Stimulated activated CD4-positive, alpha-beta T cell treated with anti-CD3 and anti-CD28 coated beads, Interleukin-4, amount 100 ng/mL, for 4 hours (primary cell): ENCODE measurements at places on chromosomes 3 and 15.

DNA sequence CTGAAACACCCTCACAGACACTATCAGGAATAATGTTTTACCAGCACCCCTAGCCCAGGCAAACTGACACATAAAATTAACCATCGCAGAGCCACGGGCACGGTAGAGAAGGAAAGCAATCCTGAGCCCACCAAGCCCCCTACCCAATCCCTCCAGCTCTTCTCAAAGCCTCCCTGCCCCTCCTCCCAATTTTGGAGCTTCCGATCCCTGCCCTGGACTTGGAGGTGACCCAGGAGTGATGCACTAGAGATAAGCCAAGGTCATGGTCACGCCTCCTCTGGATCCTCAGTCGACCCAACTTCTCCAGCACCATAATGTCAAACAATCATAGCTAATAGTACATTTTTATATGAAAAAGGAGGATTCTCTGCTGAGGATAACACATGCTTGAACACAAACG lies 188.7 kb upstream of the NSMCE3 start:
- DNase-seq = no peak

DNA sequence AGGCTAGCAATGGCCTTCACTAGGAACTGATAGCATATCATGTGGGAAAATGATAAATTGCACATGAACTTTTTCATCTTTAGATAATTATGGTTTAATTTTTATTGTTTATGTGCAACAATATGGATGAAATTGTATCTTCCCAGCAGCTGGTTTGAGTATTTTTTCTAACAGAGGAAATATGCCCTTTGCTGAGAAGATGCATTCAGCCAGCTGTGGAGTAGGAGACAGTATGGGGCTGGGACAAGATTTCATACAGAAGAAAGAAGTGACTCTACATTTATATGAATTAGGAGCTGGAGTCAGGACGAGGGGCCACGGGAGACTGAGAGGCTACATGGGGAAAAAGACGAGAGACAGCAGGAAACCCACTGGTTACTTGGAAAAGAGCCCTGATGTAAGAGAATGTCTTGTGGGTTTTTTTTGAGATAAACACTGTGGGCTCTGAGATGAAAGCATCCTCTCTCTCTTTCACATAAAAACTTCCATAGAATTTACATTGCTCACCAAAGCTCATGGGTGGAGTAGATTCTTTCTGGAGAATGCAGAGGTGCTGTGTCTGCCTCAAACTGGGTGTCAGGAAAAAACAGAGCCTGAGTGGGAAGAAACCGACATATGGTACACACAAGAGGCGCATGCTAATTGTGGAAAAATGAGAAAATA lies 115.2 kb upstream of the PDZRN3 start:
- DNase-seq = no peak

GRCh38 chr3:23968463-23969184 lies 23.5 kb downstream of the NR1D2 start:
- DNase-seq = no peak

- DNase-seq = no peak
Measured at GRCh38 chr3:138327831-138328230, 1.8 kb downstream of the NME9 start.

DNA sequence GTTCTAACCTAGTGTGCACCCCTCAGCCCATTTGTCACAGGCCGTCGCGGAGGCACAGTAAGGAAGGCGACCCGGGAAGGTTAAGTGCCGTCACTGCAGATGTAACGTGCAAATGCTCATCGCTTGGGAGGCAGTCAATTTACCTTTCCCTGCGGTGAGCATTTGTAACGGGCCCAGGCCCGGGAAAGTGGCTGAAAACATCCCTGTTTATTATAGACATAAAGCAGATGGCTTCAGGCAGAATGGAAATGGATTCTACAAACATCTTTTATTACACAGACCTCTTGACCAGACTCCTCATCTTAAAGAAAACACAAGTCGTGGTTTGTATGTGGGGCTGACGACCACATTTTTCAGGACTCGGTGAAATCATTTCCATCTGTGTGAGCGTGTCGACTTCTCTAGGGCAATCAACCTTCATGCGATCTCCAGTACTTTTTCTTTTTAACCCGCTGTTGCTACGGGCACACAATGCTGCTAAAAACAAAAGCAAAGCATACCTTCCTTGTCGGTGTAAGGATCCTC lies 43.6 kb downstream of the NMNAT3 start:
- DNase-seq = no peak

DNA sequence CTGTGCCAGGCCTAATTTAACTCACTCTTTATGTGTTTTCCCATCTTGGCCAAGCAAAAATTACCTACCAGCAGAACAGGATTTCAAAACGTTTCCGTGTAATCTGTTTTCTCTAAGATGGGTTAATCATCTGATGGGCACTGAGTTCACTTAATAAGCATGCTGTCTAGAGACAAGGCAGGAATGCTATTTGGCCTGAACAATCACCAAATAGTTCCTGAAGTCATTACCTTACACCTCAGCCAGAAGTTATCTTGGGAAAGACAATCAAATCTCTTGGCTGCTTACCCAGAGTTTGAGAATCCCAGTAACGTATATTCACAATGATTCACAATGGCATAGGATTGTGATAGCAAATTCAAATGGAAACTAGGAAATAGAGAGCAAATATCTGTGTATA lies 779.1 kb downstream of the CADM2 start:
- DNase-seq = no peak

DNA sequence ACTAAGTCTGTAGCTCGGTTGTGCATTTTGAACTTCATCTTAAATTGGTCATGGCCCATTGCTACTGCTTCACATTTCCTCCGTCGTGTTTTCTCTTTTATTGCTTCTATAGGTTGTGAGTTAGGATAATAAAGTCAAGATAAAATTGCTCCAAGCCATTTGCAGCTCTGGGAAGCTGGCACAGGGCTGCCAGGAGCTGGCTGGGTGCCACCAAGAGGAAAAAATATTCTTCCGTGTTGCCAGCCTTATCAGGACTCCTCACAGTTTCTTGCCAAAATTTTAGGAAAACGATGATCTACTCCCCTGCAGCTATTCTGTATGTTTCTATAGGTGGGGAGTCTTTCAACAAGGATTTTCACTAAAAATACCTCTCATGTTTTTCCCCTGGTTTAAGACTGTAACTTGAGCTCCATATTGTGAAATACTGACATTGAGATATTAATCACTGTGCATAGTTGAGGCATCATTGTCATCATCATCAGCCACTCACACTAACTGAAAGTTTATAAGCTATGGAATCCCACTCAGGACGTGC lies 55.4 kb upstream of the PIAS1 start:
- DNase-seq = no peak

- DNase-seq = no peak
Measured at GRCh38 chr15:85588677-85589076, 206.0 kb downstream of the KLHL25 start.

- DNase-seq = peak; percentile 16
Measured at GRCh38 chr15:74906067-74906449, 593 bp downstream of the FAM219B start.

DNA sequence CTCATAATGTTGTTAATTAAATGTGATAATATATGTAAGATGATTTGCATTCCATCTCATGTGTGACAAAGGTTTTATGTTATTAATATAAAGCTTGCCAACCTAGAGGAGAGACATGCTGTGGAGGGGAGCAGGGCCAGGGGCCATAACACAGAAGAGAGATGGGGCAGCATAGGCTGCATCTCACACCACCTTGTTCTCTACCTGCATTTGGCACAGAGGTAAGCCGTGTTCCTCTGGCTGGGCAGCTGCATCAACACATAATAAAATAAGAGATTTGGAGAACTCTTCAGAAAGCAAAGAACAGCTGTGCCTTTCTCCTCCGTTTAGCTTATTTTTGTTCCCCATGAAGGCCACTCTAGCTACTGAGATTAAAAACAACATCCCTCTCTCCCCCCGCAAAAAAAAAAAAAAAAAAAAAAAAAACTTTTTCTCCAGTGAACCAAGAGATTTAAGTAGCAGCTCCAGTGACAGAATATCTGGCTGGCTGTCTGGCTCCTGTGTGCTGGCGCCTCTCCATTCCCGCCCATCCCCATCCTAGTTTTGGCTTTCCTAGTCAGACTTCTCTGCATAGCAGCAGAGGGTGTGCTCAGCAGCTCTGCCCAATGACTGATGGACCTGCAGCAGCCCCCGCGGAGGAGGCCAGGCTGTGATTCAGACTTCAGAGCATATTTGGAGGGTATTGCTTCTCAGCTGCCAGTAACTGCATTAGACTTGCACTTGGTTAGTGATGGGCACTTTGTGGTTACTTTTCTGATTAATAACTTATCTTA lies 52.2 kb upstream of the STXBP5L start:
- DNase-seq = no peak

- no peak for DNase-seq
Measured at GRCh38 chr15:65062726-65063125, 5.1 kb downstream of the RASL12 start.

DNA sequence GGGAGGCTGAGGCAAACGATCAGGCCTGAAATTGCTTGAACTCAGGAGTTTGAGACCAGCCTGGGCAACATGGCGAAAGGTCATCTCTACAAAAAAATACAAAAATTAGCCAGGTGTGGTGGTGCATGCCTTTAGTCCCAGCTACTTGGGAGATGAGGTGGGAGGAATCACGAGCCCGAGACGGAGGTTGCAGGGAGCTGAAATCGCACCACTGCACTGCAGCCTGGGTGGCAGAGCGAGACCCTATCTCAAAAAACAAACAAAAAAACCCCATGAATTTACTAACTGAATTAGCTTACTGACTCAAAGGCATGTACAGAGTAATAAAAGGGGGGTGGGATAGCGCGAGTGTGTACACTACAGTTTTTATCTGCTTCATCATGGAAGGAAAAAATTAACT lies 19.3 kb downstream of the ARF4 start:
- no peak for DNase-seq

- DNase-seq = no peak
Measured at GRCh38 chr3:50470658-50471057, 32.8 kb downstream of the CACNA2D2 start.

DNA sequence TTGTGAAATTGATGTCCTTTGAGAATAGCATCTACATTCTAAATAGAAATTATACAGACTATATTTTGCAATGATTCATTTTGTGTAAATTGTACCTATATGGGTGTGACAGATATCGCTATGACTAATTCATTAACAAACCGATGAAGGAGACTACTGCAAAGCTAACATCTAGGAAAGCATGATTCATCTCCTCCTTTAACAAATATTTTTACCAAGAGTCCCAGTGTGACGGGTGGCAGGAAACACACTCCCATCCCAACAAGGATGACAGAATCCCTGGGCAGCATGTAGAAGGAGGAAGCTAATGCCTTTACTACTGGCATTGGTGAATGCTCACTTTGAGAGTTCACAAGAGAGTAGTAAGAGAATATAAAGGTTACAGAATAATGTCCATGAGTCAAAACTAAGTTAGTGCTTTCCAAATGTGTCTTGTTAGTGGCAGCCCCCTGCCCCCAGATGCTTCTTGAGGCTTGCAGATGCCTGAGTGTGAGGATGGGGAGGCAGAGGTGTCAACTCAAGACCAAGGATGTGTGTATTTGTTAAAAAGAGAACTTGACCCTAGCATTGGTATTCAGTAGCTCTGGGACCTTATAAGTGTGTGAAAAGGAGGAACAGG lies 180.6 kb downstream of the FMN1 start:
- no peak for DNase-seq

- no peak for DNase-seq
Measured at GRCh38 chr3:89628856-89629670, 521.6 kb downstream of the EPHA3 start.

DNA sequence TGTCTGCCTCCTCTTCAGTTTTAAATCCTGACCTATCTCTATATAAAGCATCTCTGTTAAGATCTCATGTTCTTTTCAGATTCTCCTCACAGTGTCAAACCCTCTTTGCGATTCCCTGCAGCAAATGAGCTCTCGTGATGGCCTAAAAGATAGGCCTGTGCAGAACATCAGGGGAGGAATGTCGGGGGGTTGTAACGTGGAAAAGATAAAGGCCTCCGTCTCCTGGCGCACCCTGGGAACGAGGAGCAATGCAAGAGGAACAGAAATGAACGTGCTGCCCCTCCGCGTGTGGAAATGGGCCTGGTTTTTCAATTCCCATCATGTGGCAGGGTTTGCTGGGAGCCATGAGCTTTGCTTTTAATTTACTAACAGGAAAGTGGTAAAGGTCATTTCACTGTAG lies 285.0 kb upstream of the TPM1 start:
- no peak for DNase-seq

DNA sequence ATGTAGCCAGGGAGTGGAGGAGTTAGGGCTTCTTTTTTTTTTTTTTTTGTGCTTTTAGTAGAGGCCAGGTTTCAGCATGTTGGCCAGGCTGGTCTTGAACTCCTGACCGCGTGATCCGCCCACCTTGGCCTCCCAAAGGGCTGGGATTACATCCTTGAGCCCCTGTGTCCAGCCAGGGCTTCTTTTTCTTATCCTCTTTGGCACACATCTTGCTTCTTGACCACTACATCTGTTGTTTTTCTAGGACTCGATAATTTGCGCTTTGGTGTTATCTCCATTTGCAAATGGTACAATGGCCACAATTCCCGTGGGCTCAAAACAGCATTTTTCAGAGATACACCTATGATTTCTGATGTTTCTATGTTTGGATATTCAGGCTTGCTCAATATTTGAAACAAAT lies 4.2 kb downstream of the SKIL start:
- no peak for DNase-seq

DNA sequence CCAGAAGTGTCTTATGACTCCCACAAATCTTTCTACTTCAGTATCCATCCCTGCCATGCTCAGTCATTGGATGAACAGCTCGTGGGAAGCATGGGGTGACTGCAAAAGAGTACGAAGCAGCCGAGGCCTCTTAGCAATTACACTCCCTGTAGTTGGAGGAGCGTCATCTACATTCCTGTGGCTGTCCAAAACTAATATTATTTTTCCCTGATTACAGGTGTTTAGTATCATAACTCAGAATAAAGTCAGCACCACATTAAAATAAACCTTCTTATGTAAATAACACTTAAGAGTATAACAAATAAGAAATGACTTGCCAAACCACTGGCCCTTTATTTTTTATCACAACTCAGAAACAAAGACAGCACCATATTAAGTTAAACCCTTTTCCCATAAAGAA lies 141.5 kb downstream of the PLOD2 start:
- DNase-seq = no peak

GRCh38 chr3:142693136-142693853 lies 30.5 kb upstream of the TRPC1 start:
- no peak for DNase-seq

DNA sequence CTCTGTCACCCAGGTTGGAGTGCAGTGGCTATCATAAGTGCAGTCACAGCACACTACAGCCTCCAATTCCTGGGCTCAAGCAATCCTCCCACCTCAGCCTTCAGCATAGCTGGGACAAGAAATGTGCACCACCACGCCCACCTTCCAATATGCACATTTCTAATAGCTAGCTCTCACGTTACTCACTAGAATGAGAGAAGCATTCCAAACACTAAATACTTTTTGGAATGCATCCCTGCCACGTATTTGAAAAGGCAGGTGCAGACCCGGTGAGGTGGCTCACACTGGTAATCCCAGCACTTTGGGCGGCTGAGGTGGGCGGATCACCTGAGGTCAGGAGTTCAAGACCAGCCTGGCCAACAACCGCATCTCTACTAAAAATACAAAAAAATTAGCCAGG lies 7.6 kb upstream of the TCF12 start:
- DNase-seq = no peak

- DNase-seq = no peak
Measured at GRCh38 chr15:48112242-48112641, 8.5 kb upstream of the SLC24A5 start.

GRCh38 chr3:43865887-43866528 lies 175.3 kb downstream of the ABHD5 start:
- DNase-seq = no peak

- DNase-seq = no peak
Measured at GRCh38 chr3:194245474-194245873, 105.7 kb downstream of the CPN2 start.
